Fibroblast of lung (primary cell): ENCODE measurements at places on chromosomes 12 and 14.
A peak's percentile ranks its signal among the peaks of the same experiment; 100 is the strongest.

DNA sequence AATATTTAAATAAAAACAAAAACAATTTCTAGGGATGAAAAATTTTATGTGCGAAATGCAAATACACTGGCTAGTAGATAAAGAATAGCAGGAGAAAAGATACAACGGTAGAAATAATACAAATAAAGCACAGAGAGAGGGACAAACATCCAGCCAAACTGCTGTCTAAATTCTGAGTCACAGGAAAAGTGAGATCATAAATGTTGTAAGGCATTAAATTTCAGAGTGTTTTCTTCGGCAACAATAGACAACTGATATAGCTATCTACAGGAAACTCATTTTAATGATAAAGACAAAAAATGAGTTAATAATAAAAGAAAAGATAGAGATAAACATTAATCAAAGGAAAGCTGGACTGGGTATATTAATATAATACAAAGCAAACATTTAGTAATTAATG, 122.2 kb downstream of the NTS start:
- H3K4me1 ChIP-seq, result no peaks in the 10 kb centered on the region
- peak; percentile 15 for DNase-seq
- H3K27me3 ChIP-seq, result no peaks in the 10 kb centered on the region

- H3K27me3 ChIP-seq, result no peaks in the 10 kb centered on the region
- no peaks in the 10 kb centered on the region for H3K36me3 ChIP-seq
- no peak overlapping the region for H3K27ac ChIP-seq
- no peak overlapping the region for H3K4me3 ChIP-seq
- no peak for DNase-seq
Measured at GRCh38 chr12:5076761-5077160, 33.1 kb downstream of the KCNA5 start.

DNA sequence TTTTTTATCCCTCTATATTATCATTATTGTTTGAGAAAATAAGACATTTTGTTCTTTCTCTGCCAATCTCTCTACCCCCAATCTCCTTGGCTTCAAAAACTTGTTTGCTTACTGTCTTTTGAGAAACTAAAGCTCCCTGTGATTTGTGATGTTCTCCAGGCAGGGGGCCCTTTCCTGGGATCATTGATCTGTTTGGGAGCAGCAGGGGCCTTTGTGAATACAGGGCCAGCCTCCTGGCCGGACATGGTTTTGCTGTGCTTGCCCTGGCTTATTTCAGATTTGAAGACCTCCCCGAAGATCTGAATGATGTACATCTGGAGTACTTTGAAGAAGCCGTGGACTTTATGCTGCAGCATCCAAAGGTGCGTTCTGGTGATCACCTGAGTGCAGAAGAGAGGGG, 4.5 kb downstream of the ACOT6 start:
- DNase-seq, result no peak
- H3K27ac ChIP-seq, result no peak overlapping the region

DNA sequence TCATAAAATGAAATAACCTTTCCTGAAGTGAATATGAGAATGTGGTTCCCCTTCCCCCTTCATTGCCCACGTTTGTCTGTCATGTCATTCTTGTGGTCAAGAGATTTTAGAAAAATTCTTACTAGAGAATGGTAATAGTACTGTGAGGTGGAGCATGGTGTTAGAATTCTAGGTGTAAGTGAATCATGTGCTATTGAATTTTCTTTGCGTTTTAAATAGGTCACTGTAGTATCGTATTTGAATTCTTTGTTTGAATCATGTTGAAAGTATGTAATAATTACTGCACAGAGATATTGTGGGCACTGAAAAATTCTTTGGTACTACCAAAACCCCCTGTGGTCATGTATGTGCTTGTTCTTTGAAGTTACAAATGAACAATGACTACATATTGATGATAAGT, 49.9 kb downstream of the FUT8 start:
- H3K4me3 ChIP-seq, result no peak overlapping the region
- DNase-seq, result peak; percentile 11
- H3K36me3 ChIP-seq, result no peaks in the 10 kb centered on the region
- no peak overlapping the region for H3K27ac ChIP-seq
- H3K4me1 ChIP-seq, result no peaks in the 10 kb centered on the region

- no peak overlapping the region for H3K27ac ChIP-seq
- H3K4me3 ChIP-seq, result no peak overlapping the region
- no peak for DNase-seq
- H3K27me3 ChIP-seq, result no peaks in the 10 kb centered on the region
- no peaks in the 10 kb centered on the region for H3K36me3 ChIP-seq
Measured at GRCh38 chr12:32240831-32241230, 134.2 kb downstream of the BICD1 start.

GRCh38 chr12:118344829-118345228, 27.9 kb downstream of the TAOK3 start:
- no peaks in the 10 kb centered on the region for H3K4me1 ChIP-seq
- no peak overlapping the region for H3K4me3 ChIP-seq
- DNase-seq, result no peak
- no peaks in the 10 kb centered on the region for H3K36me3 ChIP-seq
- no peaks in the 10 kb centered on the region for H3K27me3 ChIP-seq
